ENCODE measurements at places on chromosomes 6 and 20. TPM values are rescaled to one million over a fixed set of nuclear protein-coding genes. Genes with fewer than 3 reads are reported as not detected.

GRCh38 chr20:35009665-35010328, 54.1 kb downstream of the MYH7B start:
- no peak for DNase-seq

DNA sequence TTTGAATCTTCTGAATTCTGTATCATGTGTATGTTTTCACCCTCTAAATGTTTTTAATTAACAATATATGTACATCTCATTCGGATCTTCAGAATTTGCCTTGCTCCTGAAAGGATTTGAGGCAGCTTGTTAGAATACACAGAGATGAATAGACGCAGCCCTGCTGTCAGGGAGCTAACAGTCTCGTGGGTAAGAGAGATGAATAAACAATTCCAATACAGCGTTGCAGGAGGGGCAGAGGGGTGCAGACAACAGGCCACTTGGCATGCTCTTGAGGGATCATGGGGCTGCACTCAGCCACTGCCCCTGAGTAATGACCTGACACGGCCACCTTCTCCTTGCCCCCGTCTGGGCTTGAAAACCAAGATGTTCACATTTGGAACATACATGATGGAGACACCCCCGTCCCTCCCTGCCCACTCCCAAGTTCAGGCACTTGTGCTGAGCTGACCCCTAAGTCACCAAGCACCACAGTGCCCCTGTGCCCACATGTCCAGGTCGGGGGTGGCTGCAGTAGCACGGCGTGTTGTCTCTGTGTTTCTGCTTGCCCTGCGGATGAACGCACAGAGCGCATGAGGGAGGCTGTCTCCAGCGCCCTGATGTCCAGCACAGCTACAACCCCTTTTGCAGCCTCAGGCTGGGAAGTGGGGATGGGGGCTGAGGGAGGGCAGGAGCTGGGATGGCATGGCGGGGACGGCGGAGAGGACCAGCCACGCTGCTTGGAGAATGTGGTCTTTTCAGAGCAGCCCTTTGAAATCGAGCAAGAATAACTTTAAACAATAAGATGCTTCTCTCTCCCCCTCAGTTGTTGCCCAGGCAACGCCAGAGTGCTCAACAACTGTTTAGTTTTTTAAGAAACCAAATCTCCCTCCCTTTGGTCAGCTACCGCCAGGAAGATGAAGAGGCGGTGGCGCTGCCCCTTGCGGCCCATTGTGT, 33.0 kb upstream of the CDH22 start:
- no peak for DNase-seq

GRCh38 chr6:11525468-11526155, 11.9 kb upstream of the TMEM170B start:
- DNase-seq = no peak

DNA sequence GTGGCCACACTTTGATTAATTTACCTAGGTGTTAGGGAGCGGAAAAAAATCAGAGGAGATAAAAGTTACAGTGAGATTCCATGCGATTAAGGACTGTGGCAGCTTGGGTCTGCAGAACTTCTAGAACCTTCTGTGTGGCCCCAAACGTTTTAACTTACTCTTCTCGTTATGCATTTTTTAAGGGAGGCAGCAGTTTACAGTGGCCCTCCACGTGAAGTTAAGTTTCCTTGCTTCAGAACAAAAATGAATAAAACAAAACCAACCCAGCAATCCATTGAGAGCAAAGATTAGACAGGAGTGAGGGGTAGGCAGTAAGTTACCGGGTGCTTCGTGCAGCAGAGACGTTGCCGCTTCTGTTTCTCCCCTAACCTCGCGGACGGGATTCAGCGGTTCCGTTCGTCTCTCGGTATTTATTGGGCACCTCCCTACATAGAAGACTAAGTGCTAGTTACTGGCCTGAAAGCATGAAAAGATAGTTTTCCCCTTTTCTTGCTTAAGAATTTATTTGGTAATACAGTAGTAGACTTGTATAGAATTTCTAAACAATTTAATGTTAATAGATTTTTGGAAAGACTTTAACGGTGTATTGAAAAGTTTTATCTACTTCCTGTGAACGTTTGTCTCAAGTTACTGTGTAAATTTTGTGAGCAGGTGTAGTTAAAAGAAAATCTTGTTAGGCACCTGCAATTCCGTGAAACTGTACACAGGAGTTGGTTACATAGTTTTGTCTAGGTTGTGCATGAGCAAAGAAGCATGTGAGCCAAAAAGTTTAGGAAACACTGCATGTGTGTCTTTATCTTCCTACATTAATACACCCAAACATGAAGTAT, 1.1 kb downstream of the BAG2 start:
- no peak for DNase-seq

- DNase-seq = no peak
Observed at GRCh38 chr6:56574292-56574691, 68.4 kb downstream of the DST start.

DNA sequence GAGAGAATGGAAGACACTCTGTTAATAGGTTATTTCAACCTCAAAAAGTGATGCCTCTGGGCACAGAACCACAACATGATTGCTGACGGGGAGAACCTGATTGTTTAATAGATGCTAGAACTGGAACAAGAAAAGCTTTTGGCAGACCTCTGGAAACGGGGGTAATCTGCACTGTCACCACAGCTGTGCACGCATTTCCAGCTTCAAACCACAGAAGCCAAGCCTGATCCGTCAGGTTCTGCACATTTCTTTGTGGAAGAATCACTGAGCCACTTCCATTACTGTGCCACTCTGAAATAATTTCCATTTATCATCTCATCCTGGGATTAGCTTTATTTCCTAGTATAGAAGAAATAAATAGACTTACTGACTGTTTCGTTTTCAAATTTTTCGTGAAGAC, 309.3 kb downstream of the FARS2 start:
- no peak for DNase-seq

DNA sequence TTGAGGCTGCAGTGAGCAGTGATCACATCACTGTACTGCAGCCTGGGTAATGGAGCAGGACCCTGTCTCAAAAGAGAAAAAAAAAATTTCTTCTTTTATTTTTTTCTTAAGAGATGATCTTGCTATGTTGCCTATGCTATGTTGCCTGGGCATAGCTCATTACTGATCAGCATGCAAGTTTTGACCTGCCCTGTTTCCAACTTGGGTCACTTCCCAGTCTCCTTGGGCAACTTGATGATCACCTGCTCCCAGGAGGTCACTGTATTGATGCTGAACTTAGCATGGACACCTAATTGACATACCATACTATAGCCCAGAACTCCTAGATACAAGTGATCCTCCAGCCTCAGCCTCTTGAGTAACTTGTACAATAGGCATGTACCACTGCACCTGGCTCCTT, 30.7 kb upstream of the NANP start:
- no peak for DNase-seq

DNA sequence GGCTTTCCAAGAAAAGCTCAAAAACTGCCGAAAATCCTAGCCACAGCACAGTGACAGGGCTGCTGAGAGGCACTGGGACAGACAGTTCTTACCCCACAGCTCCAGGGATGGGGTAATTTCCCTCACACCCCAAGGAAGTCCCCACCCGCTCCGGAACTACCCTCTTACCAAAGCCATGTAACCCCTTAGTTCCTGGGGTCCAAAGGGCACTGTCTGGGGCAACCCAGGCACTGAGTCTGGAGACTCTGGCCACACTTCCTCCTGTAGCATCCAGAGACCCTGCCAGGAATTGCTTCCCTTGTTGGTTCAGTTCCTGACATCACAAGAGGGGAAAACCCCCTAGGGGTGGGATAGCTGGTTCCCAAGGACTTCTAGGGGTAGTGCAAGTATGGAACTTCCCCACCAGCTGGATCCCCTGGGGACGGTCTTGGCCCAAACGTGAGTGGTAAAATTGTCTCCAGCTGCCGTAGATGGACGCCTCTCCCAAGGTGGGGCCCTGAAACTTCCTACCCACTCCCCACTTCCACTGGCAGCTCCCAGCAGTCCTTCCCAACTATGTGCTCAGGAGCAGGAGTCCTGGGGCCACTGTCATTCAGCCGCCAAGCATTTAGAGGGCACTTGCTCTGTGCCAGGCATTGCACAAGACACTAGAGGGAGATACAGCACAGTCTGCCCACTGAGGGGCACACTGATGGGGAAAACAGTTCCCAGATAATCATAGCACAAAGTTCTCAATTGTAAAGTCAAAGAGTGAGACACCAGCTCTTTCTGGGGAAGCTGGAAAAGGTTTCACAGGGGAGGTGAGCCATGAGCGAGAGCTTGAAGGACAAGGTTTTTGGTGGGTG, 17.2 kb upstream of the HCK start:
- DNase-seq = no peak

GRCh38 chr6:41164551-41165120, 1.7 kb upstream of the TREM2 start:
- no peak for DNase-seq

DNA sequence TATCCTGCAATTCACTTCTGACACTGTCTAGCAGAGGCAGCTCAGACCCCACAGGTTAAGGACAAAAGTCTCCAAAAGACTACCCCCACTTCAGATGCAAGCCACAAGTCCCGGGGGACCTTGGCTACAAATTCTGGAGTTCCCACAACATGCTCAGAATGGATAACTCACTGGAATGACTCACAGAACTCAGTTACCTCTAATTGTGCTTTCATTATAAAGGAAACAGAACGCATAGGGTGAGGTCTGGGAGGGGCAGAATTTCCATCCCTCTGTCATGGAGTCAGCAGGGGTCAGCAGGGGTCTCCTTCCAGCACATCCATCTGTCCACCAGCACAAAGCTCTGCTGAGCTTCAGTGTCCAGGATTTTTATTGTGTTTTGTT, 184.2 kb downstream of the CDH4 start:
- no peak for DNase-seq

DNA sequence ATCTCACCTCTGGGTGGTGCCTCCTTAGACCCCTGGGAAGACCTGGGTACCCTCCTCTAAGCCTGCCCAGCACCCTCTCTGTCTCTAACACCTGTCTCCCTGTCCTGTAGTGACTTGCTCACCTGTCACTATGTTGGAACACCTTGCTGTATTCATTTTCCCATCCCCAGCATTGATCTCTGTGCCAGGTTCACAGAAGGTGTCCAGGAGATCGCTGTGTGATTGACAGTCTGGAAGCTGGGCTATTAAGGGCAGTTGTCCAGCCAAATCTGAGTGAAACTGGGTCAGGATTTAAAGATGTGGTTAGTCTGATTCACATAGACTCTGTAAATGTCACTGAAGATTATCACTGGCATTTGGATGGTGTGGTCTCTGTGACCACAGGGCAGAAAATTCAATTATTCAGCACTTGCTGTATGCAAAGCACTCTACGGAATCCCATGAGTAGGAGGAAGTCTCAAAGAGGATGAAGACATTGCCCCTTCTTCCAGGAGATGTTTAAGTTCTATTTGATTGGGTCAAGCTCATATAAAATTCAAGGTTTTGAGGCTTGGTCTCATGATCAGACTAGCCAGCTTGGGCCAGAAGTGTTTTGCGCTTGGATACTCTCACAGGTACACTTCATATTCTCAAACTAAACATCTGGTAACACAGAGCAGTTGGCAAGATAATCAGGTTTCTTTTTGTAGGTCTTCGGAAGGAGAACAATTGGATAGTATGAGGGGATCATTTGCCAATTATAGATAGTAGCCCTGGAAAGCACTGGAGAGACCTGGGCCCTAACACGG, 57.8 kb upstream of the TAGAP start:
- DNase-seq = no peak

- DNase-seq = no peak
Observed at GRCh38 chr20:4702562-4703280, 19.0 kb upstream of the PRND start.

- DNase-seq = no peak
Observed at GRCh38 chr20:2814587-2815051, at the start of gene C20orf141. Gene C20orf141, plus strand, starts transcription at chr20:2814987. Its CDS starts 198 bp downstream, at chr20:2815185.

- no peak for DNase-seq
Observed at GRCh38 chr20:16059841-16060240, 513.4 kb downstream of the KIF16B start.

GRCh38 chr6:90106449-90106848, 190.2 kb downstream of the BACH2 start:
- no peak for DNase-seq

- DNase-seq = no peak
Observed at GRCh38 chr20:44869471-44869870, 16.0 kb upstream of the YWHAB start.

- DNase-seq = no peak
Observed at GRCh38 chr6:165805636-165806035, 142.6 kb upstream of the PDE10A start.

FLRT3 gene
- total RNA-seq = 12.0 TPM

CLPSL1 gene
- total RNA-seq = not detected

PLEKHG1 gene
- total RNA-seq = 77.0 TPM

DNA sequence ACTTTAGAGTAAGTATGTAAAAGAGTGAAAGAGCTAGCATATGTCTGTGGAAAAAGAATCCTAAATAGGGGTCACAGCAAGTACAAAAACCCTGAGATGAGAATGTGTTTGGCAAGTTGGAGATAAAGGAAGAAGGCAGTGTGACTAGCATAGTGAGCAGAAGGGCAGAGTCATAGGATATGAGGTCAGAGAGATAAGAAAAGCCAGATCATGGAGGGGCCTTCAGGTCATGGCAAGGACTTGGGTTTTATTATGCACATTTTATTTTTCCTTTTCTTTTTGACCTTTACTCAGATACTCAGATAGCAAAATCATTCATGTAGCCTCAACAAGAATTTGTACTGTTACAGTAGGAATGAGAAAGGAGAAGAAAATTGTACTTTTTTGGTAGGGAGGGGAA, 138.0 kb downstream of the GJA1 start:
- DNase-seq = no peak

GRCh38 chr6:6085928-6086668, 79.4 kb upstream of the NRN1 start:
- DNase-seq = no peak

DNA sequence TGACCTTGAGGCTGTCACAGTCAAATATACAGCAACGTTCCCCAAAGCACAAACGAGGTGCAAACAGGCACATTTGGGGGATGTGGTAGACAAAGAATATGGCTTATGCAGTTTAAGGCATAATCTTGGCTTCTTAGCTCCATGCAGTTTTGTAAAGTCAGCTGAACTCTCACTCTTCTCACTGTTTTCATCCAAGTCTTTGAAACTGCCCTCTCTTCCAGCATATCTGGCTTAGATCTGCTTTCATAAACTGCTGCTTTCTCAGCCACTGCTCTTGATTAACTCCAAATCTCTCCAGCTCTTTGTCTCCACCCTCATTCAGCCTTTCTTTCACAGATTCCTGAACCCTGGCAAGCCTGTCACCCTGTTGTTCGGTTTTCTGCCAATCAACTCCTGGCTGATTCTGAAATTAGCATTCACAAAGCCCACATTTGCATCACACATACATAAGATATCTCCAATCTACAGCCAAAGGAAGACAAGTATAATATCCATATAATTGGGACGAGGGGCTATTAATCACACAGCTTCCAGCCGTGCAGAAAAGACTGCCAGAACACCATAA, 301.1 kb upstream of the RNF217 start:
- DNase-seq = no peak
